ENCODE measurements at places on chromosomes 5 and 9.

- no peak for DNase-seq
Measured at GRCh38 chr9:99114049-99114440, 9.1 kb downstream of the TGFBR1 start.

DNA sequence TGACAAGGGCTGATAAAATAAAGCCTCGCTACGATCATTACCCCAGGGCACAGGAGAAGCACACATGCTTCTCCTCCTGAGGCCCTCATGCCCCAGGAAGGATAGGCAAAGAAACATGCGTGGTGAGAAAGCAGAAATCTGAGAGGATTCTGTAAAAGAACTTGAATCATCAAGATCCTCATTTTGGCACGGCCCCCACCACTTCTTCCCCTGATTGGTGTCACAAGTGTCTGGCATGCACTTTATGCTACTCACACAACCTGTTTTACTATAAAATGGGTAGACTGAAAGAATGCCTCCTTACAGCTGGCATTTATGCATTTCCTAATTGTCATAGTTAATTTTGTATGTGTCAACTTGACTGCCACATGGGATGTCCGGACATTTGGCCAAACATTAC, 32.1 kb downstream of the PCA3 start:
- no peak for DNase-seq

GRCh38 chr9:126049896-126050604, 276.6 kb upstream of the MVB12B start:
- DNase-seq = peak; percentile 62

GRCh38 chr5:1034421-1034905, 25.9 kb downstream of the NKD2 start:
- no peak for DNase-seq

GRCh38 chr5:150612405-150612804, 28.1 kb upstream of the SYNPO start:
- no peak for DNase-seq

DNA sequence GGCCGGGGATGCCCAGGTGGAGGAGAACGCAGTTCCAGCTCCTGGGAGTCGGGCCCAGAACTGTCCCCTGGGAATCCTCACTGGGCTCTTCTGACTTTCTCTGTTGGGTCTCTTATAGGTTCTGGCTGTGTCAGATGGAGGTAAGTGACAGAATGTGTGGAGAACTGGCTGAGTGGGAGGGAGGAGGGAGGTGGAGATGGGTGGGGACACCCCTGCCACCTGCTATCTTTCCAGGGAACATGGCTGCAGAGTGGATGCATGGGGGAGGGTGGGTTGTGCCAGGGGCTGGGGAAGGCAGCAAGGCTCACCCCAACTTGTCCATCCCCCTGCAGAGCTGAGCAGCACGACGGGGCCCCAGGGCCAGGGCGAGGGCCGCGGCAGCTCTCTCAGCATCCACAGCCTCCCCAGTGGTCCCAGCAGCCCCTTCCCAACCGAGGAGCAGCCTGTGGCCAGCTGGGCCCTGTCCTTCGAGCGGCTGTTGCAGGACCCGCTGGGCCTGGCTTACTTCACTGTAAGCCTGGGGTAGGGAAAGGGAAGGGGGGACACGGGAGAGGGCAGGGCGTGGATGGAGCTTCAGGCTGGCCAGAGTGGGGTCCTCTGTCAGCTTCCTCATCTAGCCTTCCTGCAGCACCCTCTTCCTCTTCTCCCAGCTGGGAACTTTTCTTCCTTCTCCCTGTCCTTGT, 8.3 kb downstream of the RGS14 start:
- DNase-seq = no peak

- no peak for DNase-seq
Measured at GRCh38 chr5:139705191-139705590, 57.0 kb downstream of the CXXC5 start.

DNA sequence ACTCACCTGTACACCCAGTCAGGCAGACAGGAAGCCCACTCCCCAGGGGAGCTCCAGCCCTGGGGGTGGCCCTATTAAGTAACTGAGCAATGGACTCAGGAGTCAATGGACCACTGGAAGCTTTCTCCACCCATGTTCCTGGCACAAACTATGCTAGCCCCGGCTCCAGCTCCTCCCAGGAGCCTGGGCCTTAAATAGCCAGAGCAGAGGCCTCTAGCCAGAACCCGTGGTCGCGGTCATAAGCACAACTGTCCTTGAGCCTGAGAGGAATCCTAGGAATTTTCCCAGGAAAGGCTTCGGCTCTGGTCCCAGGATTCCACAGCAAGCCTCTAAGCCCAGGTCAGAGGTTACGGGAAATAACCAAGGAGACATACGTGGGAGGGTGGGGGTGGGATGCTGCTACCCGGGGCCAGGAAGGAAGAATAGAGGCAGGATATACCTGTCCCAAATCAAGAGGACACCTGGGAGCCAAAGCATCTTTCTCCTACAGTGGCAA, 5.5 kb downstream of the SEPTIN8 start:
- DNase-seq = no peak

- DNase-seq = peak; percentile 28
Measured at GRCh38 chr5:138083702-138084101, at the start of gene WNT8A. WNT8A (plus strand) TSS chr5:138084033; CDS start chr5:138084128, 95 bp downstream.

GRCh38 chr5:125083981-125084380, 337.5 kb upstream of the ZNF608 start:
- no peak for DNase-seq

DNA sequence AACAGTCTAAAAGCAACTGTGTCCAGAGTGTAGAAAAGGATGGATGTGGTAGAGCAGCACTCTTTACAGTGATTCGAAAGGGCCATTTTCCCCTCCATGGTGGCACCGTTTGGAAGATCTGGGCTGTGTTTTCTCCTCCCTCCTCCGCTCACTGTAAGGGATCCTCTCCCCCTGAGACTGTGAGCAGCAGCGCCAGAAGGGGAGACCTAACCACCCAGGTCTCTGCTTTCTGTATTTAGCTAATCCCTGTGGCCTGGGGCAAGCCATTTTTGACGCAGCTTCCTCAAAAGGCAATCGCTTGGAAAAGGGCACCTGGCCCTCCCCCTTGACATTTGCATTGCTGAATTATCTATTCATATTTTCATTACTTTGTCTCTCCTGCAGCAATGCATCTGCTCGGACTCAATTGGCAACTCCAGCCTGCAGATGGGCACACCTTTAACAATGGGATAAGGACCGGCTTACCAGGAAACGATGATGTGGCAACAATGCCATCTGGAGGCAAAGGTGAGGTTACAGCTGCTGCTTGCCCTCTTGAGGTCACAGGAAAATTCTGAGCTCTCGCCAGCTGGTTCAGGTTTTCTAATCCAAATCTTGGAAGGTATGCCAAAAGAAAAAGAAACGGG, 244.3 kb upstream of the WWC1 start:
- no peak for DNase-seq

- DNase-seq = no peak
Measured at GRCh38 chr9:127380479-127380878, 16.5 kb upstream of the SLC2A8 start.

DNA sequence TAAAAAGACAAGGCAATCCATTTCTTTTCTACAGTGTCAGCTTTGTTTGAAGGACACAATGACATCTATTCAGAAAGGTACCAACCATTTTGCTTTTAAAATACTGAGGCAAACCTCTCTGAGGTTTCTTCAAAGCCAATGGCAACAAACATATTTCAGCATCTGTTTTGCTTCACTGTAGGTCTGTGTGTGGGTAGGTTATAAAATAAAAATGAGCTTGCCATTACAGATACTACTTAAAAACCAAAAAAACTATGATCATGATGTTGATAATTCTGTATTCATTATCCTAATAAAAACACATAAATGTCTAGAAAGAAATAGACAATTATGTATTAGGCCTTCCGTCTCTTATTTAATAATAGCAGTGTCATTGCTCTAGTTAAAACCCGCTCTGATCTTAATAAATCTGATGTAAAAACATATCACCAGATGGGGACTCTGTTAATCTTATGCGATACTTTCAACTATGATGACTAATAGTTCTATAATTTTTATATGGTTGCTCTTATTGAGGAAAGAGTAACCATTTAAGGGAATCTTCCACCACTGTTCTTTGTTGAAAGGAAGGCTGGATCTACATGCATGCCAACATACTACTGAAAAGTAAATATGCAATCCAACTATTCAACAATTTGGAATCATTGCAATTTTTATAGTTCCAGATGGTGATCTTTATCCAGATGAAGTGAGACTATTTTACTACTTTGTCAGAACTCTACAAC, 647.2 kb downstream of the PDE4D start:
- DNase-seq = no peak

- no peak for DNase-seq
Measured at GRCh38 chr9:111891910-111892499, 4.6 kb upstream of the UGCG start.

DNA sequence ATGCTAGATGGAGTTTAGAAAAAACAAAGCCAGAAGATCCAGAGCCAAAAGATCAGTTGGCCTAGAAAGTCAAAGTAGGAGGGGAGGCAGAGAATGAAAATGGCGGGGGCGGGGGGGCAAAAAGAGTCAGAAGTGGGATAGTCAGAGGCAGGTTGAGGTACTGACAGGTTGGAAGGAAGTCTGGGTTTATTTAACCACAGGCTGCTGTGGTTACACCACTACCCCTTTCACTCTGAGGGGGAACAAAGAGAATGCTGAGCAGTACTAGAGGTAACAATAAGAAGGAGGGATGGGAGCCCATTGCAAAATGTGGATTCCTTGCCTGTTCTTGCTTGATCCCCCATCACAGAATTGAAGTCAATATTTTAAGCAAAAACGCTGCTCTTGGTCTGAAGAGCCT, 111.8 kb downstream of the CAVIN4 start:
- no peak for DNase-seq

- no peak for DNase-seq
Measured at GRCh38 chr5:126363658-126364057, 59.6 kb upstream of the GRAMD2B start.

DNA sequence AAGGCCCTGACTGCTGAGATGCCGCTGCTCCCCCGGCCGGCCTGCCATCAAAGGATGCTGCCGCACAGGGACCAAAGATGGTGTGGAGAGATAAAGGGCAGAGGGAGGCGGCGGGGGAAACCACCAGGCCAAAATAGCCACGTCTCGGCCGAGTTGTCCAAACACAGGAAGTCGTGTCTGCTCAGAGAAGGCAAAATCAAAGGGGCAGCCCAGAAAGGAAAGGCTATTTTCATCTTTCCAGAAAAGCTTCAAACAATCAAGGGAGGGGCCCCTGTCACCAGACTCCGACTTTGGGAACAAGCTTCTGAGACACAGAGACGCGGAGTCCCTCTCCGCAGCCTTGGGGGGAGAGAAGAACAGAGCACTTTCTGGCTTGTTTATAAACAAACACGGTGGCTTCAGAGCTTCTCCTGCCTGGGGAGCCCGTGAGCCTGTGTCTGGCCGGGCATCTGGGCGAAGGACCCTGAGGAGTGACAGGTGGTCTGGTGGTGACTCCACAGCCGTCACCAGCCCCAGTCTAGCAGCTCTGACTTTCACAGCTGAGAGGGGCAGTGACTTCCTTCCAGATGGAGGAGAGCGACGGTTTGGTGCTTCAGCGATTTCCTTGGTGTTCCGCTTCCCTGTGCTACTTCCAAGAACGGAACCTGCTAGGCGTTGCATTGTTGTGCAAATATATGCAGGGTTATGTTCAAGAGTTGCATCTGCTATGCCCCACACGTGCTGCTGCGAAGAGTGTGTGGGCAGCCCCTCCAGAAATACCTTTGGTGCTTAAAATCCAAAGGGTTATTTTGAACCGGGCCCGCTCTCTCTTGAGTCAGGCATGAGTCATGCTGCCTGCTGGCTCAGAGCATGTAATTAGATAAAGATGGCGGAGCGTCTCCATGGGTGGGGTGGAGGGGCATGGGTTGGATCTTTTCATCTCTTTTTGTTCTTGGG, 24.0 kb downstream of the ADAMTSL2 start:
- no peak for DNase-seq

GRCh38 chr5:154039458-154039829, 677 bp downstream of the MFAP3 start:
- no peak for DNase-seq

DNA sequence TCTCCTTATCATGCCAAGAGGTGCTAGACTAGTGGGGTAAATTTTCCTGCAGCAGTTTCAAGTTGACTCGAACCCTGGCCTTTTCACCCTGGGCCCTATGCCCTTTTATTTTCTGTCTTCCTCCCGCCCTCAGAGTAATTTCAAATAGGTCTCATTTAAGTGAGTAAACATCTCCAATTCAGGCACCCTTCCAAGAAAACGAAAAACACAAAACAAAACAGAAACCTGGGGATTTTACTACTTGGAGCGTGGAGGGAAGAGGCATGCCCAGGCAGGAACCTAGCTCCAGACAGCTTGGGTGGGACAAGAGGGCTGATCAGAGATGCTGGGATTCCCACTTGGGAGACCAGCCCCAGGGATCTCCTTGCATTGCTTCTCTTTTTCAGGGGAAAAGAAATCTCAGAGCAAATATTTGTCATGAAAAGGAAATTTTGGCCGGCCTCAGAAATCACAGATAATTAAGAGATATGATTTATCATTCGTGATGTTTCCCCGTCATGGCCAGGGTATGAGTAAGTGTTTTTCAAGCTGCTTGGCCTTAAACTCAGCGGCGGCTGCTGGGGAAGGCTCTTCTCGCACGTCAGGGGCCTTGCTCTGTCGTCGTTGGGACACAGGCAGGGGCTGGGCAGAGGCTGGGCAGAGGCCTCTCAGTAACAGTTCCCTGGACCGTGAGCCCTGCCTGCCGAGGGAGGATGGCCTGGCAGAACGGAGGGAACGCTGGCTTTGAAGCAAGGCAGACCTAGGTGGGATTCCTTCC, 248.6 kb upstream of the KLF4 start:
- no peak for DNase-seq

DNA sequence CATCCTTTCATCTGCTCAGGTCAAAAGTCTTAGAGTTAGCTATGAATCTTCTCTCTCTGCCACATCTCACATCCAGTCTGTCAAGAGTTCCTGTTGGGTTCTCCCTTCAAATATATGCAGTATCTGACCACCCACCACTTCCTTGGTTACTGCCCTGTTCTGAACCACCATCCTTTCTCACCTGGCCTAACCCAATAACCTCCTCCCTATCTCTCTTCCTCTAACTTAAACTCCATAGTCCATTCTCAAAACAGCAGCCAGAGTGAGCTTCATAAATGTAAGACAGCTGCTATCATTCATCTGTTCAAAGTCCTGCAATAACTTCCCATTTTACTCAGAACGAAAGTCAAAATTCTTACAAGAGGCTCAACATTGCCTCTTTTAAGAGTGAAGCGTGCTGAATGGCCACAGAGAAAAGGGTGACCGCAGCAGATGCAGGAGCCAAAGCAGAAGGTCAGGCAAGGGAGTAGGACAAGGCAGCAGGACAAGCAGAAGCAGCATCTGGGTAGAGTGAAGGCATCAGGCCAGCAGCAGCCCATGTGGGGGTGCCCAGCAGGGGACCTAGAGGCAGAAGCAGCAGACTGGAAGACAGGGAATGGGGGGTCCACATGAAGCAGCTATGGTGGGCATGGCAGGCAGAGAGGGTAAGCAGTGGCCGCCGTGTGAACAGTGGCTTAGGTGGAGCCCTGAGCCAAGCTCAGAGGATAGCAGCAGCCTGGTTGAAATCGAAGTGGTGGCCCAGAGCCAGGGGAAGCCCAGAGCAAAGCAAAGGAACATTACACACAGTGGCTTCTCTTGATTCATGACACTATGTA, 39.3 kb upstream of the CDC42SE2 start:
- peak; percentile 76 for DNase-seq

- DNase-seq = no peak
Measured at GRCh38 chr9:137301081-137301947, 757 bp downstream of the NRARP start.

- no peak for DNase-seq
Measured at GRCh38 chr9:36893911-36894310, 140.2 kb downstream of the PAX5 start.

All from spleen (tissue), 13 donors.